ENCODE measurements at places on chromosomes 5 and 9.
A peak's percentile ranks its signal among the peaks of the same experiment; 100 is the strongest.

DNA sequence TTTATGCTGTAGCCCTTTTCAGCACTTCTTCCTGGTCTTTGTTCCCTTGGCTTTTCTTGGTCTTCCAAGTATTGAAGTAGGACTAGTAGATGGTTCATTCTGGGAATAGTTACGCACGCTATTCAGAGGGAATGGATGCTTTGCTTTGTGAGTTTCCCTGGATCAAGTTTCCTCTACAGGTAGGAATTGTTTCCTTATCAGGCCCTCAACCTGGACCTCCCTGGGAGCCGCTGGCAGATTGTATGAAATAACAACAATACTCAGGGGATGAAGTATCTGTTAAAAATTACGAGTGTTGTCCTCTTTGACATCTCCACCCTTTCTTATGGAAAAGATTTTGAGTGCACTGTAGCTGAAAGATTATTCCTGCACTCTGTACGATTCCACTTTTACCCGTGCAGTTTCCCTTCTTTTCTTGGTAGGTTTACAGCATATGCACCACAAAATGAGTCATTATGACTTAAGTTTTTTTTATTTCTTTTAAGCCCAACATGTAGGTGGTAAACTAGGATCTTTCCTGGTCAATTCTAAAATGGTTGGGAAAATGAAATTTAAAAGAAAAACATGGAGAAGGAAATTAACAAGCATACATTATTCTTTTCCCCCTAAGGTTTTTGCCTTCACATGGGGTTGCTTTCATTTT lies 57.9 kb downstream of the ARHGAP26 start:
- no peak for DNase-seq

GRCh38 chr5:67335426-67335825 lies 138.8 kb upstream of the CD180 start:
- DNase-seq, result no peak

GRCh38 chr5:94376672-94377345 lies 241.6 kb downstream of the KIAA0825 start:
- no peak for DNase-seq

DNA sequence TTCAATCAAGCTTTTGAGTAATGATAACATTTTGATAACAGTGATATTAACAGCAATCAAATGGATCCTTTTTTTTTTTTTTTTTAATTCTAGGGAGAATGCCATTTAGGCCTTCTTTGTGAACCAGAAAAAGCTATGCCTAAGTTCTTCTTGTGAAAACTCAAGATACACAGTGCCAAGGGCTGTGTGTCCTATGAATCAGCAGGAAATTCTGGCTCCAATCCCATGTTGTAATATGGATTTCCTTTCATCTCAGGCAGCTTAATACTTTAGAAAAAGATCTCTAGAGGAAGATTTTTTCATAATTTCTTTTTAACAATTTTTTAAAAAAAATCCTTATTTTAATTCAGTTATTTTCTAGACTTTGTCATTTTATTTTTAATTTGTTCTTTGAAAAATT lies 96.1 kb downstream of the NUDT12 start:
- DNase-seq, result no peak

GRCh38 chr5:29852329-29852728 lies 1341.2 kb upstream of the CDH6 start:
- DNase-seq, result no peak

- no peak for DNase-seq
Observed at GRCh38 chr5:65117525-65117924, 348.8 kb downstream of the CWC27 start.

DNA sequence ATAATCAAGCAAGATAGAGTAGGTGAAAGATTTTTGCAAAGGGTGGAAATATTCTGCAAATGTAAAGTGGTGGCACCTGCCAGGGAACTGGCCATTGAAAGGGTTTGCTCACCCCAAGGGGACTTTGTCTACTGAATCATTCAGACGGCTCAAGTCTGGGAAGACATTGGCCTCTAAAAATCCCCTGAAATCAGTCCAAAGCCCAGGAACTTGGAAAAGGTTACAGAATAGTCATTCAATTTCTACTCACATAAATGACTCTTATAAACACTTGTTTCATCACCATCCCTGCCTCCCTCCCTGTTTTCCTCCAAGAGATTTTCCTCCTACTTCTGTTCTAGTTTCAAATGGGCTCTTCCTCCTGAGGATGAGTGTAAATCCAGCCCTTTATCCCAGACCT lies 28.5 kb downstream of the ZNF366 start:
- DNase-seq, result no peak

DNA sequence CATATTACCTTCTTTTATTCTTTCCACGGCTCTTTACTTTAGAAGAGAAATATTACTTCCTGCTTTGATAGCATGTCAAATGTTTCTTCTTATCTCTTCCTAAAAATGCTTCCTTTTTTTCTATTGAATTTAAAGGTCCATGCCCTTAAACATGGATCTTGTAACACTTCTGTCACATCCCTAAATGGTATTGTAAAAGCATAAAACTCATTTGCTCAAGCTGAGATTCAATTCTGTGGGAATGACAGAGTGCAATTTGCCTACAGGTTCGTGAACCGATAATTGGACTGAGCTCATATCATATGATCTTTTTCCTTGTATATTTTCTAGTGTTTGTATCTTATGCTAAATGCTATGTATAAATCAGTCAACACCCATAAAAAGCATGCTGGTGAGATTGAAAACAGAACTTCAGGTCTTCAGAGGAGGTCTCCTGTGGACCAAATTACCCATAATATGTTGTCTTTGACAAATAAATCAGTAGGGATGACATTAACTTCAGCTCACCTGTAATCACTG lies 429.3 kb downstream of the TMEM232 start:
- DNase-seq, result no peak

DNA sequence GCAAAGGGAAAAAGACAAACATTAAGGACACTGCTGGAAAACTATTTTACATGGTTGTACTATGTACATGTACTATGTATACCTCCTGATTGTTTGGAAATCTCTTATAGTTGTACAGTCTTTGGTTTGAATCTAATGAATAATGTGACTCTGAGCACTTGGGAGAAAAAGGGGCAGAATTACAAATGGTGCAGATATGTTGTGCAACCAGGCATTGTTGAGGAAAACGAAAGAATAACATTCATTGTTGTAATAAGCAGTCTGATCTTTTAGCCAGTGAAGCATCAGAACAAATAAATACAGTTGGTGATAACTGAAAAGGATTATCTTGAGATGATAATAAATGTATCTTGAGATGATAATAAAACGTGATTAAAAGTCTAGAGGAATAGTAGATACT lies 87.2 kb downstream of the CSNK1G3 start:
- DNase-seq, result no peak

- no peak for DNase-seq
Observed at GRCh38 chr5:160657622-160658458, 194.2 kb downstream of the ATP10B start.

DNA sequence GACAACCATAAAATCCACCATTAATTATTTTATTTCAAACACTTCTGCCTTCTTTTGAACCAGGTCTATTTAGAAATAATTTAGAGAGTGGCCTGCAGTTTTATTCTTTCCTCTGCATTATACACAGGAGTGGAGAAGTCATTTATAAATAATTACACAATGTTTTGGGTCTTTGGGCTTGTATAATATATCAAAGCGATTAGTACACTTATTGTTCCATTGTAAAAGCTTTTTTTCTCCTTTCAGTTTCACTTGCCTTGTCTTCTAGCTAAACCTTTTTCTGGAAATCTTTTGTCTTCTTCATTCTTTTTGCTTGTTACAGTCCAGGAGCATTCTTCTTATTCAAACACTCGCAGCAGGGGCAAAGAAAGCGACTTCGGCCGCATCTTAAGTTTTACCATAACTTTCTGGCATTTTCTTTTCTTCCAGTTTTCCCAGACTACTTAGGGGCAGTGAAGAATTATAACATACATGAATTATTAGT lies 7.3 kb upstream of the NEUROG1 start:
- DNase-seq, result no peak

- no peak for DNase-seq
Observed at GRCh38 chr9:109451311-109452025, 46.6 kb downstream of the PTPN3 start.

DNA sequence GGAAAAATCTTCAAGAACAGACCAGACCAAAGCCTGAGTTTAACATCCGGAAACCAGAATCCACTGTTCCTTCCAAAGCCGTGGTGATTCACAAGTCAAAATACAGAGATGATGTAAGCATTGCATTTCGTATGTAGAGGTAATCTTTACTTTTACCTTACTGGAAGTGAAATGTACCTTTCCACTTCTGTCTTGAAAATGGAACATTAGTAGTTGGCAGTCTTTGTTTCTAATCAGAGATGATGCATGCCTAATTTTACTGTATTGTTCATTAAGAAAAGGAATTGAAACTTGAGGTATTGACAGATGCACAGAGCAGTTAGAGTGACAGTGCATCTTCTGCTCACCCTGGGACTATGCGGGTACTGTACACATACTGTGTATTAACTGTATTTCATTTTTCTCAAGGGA lies 34.6 kb downstream of the HABP4 start:
- DNase-seq, result no peak

GRCh38 chr5:181204826-181205760 lies at the start of gene TRIM7:
Gene TRIM7, minus strand, starts transcription at chr5:181205196. Its CDS starts 86 bp downstream, at chr5:181205110.
- no peak for DNase-seq

GRCh38 chr5:172052450-172053236 lies 46.2 kb upstream of the FBXW11 start:
- no peak for DNase-seq

DNA sequence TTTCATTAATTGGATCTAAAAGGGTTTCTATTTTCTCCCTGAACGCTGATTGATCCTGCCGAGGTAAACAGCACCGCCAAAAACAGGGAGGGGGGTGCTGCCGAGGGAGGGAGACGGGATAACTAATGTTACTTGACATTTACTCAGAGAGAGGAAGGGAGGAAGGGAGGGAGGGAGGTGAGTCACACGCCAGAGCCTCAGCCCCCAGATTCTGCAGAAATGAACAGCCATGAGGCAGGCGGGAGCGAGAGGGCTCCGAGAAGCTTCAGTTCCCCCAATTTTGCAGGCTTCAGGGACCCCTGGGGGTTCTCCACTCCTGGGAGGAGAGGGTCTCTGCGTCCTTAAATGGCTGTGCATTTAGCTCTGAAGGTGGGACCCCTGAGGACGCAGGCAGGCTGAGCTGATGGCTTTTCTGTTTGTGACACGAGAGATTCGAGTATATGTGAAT lies 59.1 kb upstream of the IER5L start:
- DNase-seq, result peak; percentile 62

- peak; percentile 64 for DNase-seq
Observed at GRCh38 chr5:95808686-95809413, 13.7 kb downstream of the GLRX start.

GRCh38 chr9:34737677-34738260 lies 27.8 kb upstream of the CCL21 start:
- no peak for DNase-seq

- DNase-seq, result no peak
Observed at GRCh38 chr9:88692827-88693226, 157.8 kb downstream of the NXNL2 start.

- DNase-seq, result no peak
Observed at GRCh38 chr9:109098960-109099308, 20.8 kb downstream of the TMEM245 start.

GRCh38 chr5:102666164-102666946 lies 88.8 kb upstream of the PAM start:
- DNase-seq, result no peak

DNA sequence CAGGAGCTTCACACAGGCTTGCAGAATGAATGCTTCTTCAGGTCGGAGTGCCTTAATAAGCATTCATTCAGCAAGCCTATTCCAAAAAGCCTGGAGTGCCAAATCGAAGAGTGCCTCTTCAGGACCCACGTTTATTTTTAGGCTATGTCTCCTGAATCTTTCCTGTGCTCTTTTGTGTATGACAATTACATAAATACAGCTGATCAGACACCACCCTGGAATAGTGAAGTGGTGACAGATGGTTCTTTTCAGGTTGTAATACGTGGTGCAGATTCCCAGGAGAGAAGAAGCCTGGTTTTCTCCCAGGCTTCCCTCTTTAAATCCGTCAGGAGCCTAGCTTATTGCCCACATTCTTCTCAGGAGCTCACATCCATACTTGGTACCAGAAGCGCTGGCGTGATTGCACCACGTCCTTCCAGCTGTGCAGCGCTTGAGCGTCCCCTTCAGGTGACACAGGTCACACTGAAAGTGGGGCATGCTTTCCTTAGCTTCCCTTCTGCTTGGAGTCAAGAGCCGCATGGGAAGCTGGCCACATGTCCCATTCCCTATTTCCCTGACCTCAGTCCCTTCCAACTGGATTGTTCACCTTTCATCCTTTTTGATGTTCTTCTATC lies 123.1 kb downstream of the ADCY2 start:
- no peak for DNase-seq

- DNase-seq, result no peak
Observed at GRCh38 chr5:148799737-148800527, 26.5 kb upstream of the ADRB2 start.

- no peak for DNase-seq
Observed at GRCh38 chr9:93203718-93204469, 20.0 kb downstream of the WNK2 start.

- DNase-seq, result no peak
Observed at GRCh38 chr5:139692679-139693308, 44.6 kb downstream of the CXXC5 start.

DNA sequence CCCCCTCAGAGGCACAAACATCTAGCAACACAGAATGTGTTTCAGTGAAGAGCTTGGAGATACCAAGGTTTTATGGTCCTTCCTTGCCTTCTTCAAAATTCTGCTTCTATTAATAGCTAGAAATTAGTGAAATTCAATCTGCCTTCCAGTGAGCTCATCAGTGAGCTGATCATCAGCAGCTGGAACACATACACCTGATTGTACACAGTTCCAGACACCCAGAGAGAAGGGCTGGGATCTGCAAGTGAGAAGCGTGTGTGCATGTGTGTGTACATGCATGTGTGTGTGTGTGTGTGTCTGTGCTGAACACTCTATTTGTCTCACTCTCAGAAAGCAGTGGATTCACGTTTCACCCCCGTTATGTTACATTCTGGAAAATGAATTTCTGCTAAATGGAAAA lies 28.5 kb downstream of the CFAP90 start:
- no peak for DNase-seq

- DNase-seq, result no peak
Observed at GRCh38 chr5:110203661-110204060, 513.9 kb downstream of the MAN2A1 start.

GRCh38 chr5:34584165-34584564 lies 72.0 kb upstream of the RAI14 start:
- DNase-seq, result no peak

- DNase-seq, result no peak
Observed at GRCh38 chr5:23014825-23015224, 161.7 kb upstream of the CDH12 start.

DNA sequence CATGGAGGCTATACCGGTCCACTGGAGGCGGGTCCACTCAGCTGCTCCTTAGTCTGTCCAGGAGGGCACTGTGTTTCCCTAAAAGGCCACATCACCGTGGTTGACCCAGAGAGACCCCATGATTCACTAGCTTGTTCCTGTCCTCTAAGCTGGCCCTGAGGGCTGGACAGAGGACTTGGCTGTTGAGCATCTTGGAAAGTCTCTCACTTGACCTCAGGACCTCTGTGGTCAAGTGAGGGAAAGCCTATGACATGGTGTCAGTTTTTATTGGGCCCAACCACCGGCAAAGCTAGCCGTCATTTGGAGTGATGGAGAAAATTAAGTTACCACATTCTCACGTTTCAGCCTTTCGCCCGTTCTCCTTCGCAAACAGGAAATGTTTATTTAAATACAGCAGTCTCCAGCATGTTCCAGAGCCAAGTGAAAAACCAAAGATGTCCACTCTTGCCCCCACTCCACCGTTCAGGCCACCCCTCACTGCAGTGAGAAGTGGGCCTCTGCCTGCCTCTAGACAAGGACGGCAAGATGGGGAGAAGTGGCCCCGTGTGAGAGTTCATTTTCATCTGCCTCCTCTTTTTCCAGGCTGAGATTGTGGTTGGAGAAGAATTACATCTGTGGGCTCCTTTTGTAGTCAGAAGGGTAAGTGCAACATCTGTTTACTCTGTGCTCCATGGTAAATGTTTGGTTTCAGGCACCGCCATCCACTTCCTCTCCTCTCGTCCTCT lies 4.4 kb downstream of the SLIT3 start:
- no peak for DNase-seq

Data from stimulated activated CD4-positive, alpha-beta T cell treated with anti-CD3 and anti-CD28 coated beads, Interleukin-1b, Interleukin-23, amount 100 ng/mL, for 4 hours (primary cell).